ENCODE measurements at places on chromosomes 4 and X.

- DNase-seq, result peak; percentile 70
These were observed 12.2 kb downstream of the RGS12 start for GRCh38 chr4:3304831-3305609.

GRCh38 chrX:10015723-10016518, 48.8 kb downstream of the CLDN34 start:
- DNase-seq, result no peak

DNA sequence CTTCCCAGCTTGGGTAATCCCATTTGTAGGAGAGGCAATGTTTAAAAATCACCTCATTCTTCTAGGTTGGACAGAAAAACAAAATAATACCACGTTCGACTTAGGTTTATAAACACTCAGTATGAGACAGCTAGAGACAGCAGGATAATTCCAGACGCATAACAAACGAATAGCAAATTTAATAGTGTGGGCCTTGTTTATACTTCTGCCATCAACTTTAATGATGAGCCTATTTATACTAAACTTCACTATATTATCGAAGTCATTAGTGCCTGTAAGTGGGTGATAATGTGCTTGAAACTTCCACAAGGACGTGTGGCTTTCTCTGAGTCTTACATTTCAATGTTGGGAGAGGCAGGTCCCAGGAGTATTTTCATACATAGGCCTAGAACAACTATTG, 255.7 kb upstream of the PPARGC1A start:
- DNase-seq, result no peak

DNA sequence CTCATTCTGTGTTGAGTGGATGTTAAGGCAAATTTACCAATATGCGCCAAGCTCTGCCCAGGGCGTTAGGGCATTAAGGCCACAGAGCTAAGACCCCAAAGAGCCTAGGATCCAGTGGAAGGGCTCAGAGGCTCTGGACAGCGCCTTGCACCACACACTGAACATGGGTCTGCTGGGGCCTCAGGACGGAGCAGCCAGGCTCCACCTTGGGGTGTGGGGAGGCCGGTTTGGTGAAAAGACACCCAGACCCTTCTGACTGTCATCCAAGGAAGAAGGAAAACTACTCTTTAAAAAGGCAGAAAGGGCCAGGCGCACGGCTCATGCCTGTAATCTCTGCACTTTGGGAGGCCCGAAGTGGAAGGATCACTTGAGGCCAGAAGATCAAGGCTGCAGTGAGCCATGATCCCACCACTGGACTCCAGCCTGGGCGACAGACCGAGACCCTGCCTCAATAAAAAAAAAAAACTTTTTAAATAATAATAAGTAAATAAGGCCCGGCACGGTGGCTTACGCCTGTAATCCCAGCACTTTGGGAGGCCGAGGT, 1.3 kb upstream of the MRFAP1 start:
- DNase-seq, result no peak

DNA sequence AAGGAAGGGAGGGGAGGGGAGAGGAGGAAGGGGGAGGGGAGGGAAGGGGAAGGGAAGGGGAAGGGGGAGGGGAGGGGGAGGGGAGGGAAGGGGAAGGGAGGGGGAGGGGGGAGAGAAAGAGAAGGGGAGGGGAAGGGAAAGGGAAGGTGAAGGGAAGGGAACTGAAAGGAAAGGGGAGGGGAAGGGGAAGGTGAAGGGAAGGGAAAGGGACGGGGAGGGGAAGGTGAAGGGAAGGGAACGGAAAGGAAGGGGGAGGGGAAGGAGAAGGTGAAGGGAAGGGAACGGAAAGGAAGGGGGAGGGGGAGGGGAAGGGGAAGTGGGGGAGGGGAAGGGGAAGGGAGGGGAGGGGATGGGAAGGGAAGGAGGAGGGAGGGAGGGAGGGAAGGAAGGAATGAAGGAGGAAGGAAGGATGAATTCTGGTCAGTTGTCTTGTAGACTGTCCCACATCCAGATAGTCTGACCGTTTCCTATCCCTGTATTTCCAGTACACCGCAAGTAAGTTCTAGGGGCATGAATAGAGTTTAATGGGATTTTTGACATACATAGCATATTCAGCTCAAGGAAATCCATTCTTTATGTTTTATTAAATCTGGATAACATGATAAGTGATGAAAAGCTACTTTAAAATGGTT, 20.4 kb downstream of the HERC5 start:
- DNase-seq, result no peak

DNA sequence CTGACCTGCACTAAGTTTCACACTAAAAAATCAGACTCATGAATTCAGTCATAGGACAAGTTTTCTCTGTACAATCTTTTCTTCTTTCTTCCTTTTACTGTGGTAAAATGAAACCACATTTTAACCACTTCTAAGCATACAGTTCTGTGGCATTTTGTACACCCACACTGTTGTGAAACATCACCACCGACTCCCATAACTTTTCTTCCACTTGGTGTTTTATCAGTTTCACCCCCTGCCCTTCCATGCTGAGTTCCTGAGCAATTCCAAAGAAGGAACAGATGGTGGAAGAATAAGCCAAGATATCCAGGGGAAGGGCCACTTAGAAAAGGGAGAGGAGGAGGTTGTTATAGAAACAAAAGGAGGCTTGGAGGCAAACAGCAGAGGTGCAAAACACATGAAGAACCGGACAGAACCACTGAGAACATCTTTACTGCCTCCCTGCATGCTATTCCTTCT, 22.6 kb downstream of the SLC25A4 start:
- DNase-seq, result no peak

DNA sequence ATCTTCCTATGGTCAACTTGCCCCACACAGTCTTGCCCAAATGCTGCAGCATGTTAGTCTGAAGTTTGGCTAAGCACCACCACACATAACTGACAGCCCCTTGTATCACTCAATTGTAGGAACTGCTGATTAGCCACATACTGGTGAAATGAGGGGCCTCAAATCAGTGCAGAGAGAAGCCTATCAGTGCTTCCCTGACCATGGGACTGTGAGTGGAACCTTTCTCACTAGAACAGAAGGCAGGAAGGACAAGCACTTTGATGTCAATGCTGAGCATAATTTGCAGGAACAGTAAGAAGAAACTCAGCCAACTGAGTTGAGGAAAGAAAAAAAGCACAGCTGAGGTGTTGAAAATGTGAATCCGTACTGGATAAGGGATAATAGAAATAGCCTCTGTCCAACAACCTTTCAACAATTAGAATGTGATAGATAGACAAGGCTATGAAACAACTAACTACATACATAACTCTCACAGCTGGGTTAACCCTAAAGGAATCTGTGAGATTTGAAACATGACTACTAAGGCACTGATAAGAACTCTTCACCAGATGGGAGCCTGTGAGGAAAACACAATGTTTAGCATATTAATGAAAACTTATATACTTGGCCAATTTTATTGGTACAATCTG, 136.6 kb upstream of the SH3RF1 start:
- DNase-seq, result no peak

DNA sequence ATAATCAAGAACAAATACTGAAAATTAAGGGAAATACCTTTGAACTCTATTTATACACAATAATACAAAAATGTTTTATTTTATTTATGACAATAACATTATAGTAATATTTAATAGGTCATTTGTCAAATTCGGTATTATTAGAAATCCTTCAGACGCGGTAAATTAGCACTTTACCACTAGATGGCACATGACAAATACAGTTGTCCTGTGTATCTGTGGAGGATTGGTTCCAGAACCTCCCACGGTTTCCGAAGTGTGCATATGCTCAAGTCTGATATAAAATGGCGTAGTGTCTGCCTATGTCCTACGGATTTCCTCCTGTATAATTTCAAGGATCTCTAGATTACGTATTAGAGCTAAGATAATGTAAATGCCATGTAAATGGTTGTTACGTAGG, 8.1 kb upstream of the LINC00632 start:
- DNase-seq, result peak; percentile 44

GRCh38 chr4:7190691-7191545, 1.4 kb upstream of the SORCS2 start:
- peak; percentile 0 for DNase-seq

GRCh38 chr4:167966143-167966542, 126.2 kb upstream of the ANXA10 start:
- no peak for DNase-seq

- no peak for DNase-seq
These were observed 256.2 kb downstream of the FSTL5 start for GRCh38 chr4:161907590-161907955.

DNA sequence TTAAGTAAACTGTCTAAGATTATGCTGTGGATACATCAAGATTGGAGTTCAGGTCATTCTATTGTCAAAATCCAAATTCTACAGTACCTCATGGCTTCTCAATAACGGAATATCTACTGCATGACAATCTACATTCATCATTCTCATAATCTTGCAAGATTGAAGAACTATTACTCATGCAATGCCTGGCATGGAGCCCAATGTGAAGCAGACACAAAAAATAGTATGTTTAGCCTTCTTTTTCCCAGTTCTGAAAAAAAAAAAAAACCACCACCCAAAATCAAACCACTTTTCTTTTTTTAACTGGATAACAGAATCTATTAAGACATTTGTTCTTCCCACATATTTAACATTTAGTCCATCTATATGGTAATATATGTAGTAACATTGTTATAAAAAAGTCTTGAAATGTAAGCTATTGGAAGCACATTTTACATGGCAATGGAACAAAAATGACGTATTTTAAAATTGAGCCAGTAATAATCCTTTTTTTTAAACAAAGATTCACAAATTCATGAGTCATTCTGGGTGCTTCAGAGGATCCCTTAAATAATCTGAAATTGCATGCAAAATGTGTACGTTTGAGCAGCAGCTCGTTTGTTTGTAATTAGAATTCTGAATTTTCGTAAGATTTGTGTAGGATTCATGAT, 232.2 kb upstream of the FMR1 start:
- DNase-seq, result no peak

GRCh38 chr4:88722828-88723227, 25.2 kb upstream of the NAP1L5 start:
- no peak for DNase-seq

DNA sequence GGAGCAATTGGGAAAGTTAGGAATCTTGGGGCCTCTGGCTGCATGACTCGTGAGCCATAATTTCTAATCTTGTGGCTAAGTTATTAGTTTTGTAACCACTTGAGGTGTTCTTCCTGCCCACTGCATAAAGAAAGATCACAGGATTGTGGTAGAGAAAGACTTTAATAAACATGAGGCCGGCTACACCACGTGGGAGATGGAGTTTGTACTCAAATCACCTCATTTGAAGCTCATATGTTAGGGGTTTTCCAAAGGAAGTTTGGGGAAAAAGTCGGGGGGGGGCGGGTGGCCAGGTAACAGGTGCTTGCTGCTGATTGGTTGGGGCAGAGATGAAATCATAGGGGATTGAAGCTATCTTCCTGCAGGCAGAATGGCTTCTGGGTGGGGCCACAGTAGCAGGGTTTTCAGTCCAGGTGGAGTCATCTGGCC, 287.8 kb downstream of the ZNF674 start:
- DNase-seq, result no peak

DNA sequence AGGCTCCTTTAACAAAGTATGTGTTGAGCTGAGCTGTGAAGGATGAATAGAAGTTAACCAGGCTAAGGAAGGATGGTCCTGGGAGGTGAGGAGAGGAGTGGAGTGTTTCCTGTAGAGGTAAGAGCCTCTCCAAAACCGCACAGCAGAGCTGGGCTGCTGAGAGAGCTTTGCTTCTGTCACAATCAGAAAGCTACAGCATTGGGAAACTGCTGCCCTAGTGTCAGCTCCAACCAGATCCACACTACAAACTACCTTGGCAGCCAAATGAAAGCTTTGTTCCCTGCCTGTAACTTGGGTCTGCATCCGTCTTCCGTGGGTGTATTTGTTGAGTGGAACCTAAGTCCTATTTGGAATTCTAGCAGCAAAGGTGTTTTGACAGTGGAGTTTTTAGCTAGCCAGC, 91.8 kb downstream of the REPS2 start:
- no peak for DNase-seq

DNA sequence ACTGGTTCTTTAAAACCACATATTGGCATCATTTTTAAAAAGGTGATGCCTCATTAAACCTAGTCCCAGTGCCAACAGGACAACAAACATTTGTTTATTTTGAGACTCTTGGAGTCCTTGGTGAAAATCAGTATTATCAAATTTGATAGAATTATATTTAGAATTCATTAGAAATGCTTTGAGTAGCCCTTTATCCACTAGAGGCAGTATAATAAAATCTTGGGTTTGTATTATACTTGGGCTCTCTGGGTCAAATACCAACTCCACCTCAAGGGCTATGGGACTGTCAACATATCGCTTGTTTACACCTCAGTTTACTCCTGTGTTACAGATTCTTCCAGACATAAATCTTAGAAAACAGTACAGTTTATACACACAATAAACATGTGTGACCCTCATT, 335.7 kb upstream of the FSTL5 start:
- DNase-seq, result no peak

DNA sequence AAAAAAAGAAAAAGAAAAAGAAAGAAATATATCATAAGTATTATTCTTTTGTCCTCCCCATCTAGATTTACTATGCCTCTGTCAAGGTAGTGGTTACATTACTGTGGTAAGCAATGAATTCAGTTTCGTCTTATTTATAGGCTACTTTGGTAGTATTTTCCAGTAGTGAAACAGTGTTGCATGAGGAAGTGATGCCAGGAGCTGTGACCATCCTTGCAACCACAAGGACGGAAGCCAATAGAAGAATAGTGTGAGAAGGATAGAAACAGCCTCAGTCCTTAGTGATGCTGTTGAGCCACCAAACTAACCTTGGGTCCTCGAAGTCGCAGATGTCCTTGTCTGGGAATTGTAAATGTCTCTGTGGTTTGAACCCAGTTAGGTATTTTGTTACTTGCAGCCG, 328.5 kb downstream of the PPP3CA start:
- DNase-seq, result no peak

DNA sequence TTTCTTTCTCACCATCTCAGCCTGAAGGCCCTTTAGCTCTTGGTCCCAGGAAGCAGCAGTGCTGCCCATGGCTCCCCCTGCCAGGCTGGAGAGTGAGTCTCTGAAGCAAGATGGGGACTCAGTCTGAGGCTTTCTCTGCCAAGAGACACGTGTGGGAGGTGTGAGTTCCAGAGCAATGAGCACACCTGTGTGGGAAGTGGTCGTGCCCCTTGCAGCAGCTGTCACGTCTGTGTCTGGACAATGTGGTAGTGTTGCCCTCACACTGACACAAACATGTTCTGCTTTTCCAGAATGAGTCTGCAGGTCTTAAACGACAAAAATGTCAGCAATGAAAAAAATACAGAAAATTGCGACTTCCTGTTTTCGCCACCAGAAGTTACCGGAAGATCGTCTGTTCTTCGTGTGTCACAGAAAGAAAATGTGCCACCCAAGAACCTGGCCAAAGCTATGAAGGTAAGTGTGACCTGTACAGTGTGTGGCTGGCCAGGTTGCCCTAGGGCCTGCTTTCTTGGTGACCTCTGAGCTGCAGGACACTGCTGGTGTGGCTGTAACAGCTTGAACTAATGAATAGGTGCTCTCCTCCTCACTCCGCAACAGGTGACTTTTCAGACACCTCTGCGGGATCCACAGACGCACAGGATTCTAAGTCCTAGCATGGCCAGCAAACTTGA, 1.9 kb downstream of the TACC3 start:
- no peak for DNase-seq
